ENCODE measurements at places on chromosomes 7 and 10.

DNA sequence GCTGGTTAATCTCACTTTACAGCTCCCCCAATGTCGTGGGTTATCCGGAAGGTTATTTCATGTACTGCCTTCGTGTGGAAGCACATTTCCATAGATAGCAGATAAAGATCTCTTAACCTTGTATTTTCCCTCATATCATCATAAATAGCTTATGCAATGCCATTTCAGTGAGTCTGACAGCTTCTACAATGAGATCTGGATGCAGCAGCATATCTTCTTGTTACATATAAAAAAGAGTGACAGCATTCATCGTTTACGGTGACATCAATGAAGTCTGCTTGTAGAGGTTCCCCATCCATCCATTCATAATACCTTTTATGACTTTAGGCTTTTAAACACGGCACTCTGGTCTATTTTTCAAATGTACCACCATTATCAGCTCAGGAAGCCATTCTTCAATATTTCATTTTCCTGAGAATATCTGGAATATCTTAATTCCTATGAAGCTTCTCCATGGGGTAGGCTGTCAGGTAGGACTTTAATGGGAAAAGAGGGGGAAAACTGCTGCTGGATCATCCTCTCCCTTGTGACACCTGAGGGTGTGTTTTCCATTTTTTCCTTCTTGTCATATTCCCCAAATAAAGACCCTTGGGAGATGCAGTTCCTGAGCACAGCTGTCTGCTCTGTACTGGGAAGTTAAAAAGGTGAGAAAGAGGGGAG lies 51.9 kb upstream of the CTBP2 start:
- DNase-seq: no peak
- H3K4me3 ChIP-seq: no peak overlapping the region
- no peaks in the 10 kb centered on the region for H3K36me3 ChIP-seq
- H3K4me1 ChIP-seq: no peaks in the 10 kb centered on the region
- H3K27ac ChIP-seq: no peak overlapping the region

GRCh38 chr7:90931986-90932916 lies 332.0 kb upstream of the FZD1 start:
- no peaks in the 10 kb centered on the region for H3K27me3 ChIP-seq
- DNase-seq: no peak
- no peaks in the 10 kb centered on the region for H3K4me1 ChIP-seq
- H3K4me3 ChIP-seq: no peak overlapping the region
- no peaks in the 10 kb centered on the region for H3K36me3 ChIP-seq
- no peak overlapping the region for H3K27ac ChIP-seq

GRCh38 chr7:100604028-100604975 lies 2.1 kb downstream of the PCOLCE start:
- peak overlapping the region; percentile 86 for H3K4me3 ChIP-seq
- peak; percentile 91 for DNase-seq
- H3K4me1 ChIP-seq: peaks cover 23% of the 10 kb centered on the region
- no peaks in the 10 kb centered on the region for H3K36me3 ChIP-seq
- H3K27ac ChIP-seq: peak overlapping the region; percentile 93
- H3K27me3 ChIP-seq: peaks cover 5% of the 10 kb centered on the region

DNA sequence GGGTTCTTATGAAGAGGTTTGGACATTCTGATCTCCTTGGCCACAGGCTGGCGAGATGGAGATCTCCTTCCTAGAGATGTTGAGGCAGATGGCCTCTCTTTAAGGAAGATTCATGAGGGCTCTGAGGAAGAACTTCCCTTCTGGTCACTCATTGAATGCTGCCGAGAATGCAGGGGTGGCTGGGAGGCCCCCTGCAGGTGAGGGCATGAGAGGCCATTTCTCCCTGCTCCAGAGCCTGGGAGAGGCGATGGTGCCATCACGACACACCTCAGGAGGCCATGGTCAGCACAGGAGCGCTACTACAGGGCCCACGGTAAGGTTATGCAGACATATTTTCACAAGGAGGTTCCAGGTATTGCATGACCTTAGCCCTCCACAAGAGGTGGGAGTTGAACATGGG lies 40.2 kb downstream of the CXCL12 start:
- H3K4me3 ChIP-seq: no peak overlapping the region
- DNase-seq: no peak
- H3K27ac ChIP-seq: no peak overlapping the region
- H3K4me1 ChIP-seq: no peaks in the 10 kb centered on the region

GRCh38 chr7:73308074-73308664 lies 457 bp downstream of the NSUN5 start:
- DNase-seq: no peak
- peak overlapping the region; percentile 88 for H3K27ac ChIP-seq
- peaks cover 28% of the 10 kb centered on the region for H3K4me1 ChIP-seq
- peak overlapping the region; percentile 94 for H3K4me3 ChIP-seq
- no peaks in the 10 kb centered on the region for H3K27me3 ChIP-seq
- H3K36me3 ChIP-seq: peaks cover 18% of the 10 kb centered on the region

DNA sequence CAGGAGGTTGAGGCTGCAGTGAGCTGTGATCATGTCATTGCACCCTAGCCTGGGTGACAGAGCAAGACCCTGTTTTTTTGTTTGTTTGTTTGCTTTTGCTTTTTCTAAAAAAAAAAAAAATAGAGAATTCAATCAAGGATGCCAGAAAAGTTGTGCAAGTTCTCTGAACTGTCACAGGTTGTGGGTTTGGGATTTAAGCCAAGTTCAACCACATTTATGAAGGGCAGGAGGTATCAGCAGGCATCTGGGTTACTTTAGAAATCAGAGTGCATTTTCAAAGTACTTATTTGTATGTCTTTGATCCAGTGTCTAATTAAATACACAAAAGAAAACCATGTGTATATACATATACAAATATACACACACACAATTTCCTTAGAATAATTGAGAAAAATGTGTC lies 151.2 kb upstream of the MINDY3 start:
- H3K27ac ChIP-seq: no peak overlapping the region
- no peaks in the 10 kb centered on the region for H3K4me1 ChIP-seq
- H3K27me3 ChIP-seq: no peaks in the 10 kb centered on the region
- no peak for DNase-seq

DNA sequence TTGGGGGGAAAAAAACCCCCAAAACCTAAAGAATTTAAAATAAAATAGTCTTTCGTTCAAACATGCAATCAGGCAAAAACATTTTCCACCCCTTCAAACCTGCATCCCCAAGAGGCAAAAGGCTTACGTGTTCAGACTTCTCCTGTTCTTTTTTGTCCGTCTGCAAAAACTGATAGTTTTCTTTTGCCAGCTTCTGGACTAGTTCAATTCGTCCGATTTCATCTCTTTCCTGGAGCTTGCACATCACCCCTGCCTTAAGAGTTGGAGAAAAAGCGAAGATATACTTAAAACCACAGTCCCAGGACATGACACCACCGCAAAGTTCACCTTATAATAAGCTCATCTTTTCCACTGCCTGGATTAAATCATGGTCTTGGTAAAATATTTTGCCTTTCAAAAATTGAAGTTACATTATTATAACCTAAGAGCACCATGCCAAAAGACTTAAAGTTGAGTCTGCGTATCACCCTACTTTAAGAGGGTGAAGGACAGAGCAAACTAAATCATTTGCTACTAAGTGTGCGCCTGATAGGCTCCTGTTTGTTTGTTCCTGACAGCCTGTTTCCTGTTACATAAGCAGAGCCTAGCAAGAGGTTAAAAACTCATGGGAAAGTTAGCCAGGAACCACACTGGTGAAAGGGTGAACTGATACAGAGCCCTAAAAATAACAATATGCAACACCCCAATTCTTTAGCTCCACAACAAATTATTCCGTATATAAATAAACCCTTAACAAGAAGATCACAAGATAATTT lies 137.0 kb downstream of the RAPGEF5 start:
- no peaks in the 10 kb centered on the region for H3K4me1 ChIP-seq
- peaks cover 45% of the 10 kb centered on the region for H3K27me3 ChIP-seq
- DNase-seq: no peak
- H3K4me3 ChIP-seq: no peak overlapping the region
- no peaks in the 10 kb centered on the region for H3K36me3 ChIP-seq

DNA sequence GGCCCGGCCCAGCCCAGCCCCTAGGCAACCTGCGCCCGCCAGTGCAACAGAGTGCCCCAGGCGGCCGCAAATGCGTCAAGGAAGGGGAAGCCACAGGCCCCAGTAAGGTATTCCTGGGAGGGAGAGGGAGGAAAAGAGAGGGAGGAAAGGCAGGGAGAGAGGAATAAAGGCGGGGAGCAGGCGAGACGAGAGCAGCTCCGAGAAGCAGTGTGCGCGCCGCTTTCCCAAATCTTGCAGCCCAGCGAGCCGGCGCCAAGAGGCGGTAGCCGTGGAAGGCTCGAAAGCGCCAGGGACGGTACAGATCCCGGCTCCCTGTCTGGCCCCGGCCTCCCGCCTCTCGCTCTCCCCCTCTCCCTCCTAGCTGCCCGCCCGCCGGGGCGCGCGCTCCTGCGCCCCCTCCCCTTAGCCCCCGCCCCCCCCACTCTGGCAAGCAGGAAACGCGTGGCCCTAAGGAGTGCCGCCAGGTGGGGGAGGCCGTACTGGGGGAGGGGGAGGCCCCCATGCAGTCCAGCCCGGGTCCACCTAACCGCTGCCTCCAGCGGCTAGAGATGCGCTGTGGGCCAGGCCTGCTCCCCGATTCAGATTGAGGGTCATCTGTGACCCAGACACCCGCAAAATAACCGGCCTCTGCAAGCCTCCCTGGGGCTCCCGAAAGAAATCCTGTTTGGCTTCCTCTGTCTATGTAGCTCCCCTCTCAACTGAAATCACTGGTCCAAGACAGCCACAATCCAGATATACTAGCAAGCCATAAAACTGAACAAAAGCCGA lies 4.3 kb downstream of the HOXA10 start:
- H3K36me3 ChIP-seq: peaks cover 2% of the 10 kb centered on the region
- no peak overlapping the region for H3K27ac ChIP-seq
- H3K4me3 ChIP-seq: no peak overlapping the region
- peaks cover 79% of the 10 kb centered on the region for H3K27me3 ChIP-seq
- no peak for DNase-seq

GRCh38 chr7:53048638-53049037 lies 13.2 kb downstream of the POM121L12 start:
- H3K36me3 ChIP-seq: no peaks in the 10 kb centered on the region
- no peak for DNase-seq
- no peak overlapping the region for H3K4me3 ChIP-seq
- H3K4me1 ChIP-seq: no peaks in the 10 kb centered on the region

DNA sequence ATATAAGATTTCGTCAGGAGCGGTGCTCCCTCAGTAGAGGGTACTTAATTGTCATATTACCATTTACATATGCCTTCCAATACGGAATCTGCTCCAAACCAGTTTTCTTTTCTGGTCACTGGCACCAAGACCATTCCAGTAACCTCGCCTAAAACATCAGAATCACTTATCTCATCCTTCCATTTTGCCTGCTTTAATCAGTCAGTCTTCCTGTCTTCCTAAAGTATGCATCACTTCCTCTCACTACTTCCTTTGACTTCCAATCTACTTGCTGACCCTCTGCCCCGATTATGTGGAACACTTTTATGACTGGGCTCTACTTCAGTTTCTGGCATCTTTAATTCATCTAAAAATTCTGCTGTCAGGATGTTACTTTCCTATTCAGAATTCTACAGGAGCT lies 33.5 kb downstream of the CUL2 start:
- H3K36me3 ChIP-seq: peaks cover 42% of the 10 kb centered on the region
- no peak overlapping the region for H3K27ac ChIP-seq
- H3K4me1 ChIP-seq: peaks cover 16% of the 10 kb centered on the region
- no peak for DNase-seq
- H3K4me3 ChIP-seq: no peak overlapping the region

- no peaks in the 10 kb centered on the region for H3K4me1 ChIP-seq
- no peak overlapping the region for H3K4me3 ChIP-seq
- no peak overlapping the region for H3K27ac ChIP-seq
- H3K36me3 ChIP-seq: no peaks in the 10 kb centered on the region
- peaks cover 6% of the 10 kb centered on the region for H3K27me3 ChIP-seq
Measured at GRCh38 chr7:86939197-86939814, 120.1 kb downstream of the ELAPOR2 start.

DNA sequence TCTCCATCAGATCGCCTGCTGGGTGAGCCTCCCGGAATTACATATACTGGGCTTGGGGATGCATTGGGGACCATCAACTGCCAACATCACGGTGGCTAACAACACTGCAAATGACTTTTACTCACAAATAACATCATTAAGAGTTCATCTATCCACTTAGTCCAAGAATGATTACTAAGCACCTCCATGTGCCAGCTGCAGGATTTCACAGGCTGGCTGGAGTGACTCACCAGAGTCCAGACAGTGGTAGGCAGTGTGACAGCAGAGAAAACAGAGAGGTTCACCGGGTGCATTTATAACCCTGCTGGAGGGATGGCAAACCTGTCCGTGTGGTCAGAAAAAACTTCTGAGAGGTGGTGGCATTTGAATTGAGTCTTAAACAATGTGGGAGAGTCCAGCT lies 3.2 kb upstream of the IGFBP3 start:
- H3K27ac ChIP-seq: no peak overlapping the region
- H3K36me3 ChIP-seq: no peaks in the 10 kb centered on the region
- H3K27me3 ChIP-seq: peaks cover 50% of the 10 kb centered on the region
- H3K4me1 ChIP-seq: peaks cover 25% of the 10 kb centered on the region
- no peak overlapping the region for H3K4me3 ChIP-seq

DNA sequence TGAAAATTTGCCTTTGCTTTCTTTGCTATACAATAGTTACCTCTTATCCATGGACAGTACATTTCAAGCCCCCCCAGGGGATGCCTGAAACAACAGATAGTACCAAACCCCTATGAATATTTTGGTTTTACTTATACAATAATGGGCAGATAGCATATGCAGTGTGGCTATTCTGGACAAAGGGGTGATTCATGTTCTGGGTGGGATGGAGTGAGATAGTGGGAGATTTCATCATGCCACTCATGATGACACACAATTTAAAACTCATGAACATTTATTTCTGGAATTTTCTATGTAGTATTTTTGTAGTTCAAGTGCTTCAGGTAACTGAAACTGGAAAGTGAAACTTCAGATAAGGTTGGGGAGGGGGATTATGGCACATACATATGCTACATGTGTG lies 12.0 kb downstream of the STARD3NL start:
- no peak for DNase-seq
- H3K4me1 ChIP-seq: peaks cover 18% of the 10 kb centered on the region
- H3K4me3 ChIP-seq: no peak overlapping the region
- no peak overlapping the region for H3K27ac ChIP-seq
